ENCODE measurements at places on chromosomes 4 and X. TPM values are rescaled to one million over a fixed set of nuclear protein-coding genes. Genes with fewer than 3 reads are reported as not detected.

DNA sequence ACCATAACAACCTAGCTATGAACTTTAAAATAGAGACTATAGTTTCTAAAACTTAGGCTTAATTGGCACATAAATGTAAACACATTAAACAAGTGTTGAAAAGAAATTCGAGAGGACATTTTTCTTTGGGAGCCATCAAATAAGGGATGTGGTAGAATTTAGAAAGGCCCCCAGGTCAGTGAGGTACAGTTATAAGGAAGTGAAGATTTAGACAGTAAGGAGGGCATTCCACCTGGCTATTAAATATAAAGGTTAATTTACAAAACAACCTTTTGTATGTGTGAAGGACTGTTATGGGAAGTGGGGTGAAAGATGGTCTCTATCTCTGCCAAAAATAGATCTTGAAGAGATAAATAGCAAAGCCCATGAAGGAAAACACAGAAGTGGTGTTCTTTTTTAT lies 83.9 kb downstream of the AFF1 start:
- DNase-seq: no peak
- H3K27me3 ChIP-seq: no peaks in the 10 kb centered on the region
- peaks cover 47% of the 10 kb centered on the region for H3K4me1 ChIP-seq
- H3K36me3 ChIP-seq: no peaks in the 10 kb centered on the region
- H3K27ac ChIP-seq: peak overlapping the region; percentile 57

TRIM61 gene
- not detected for total RNA-seq

DNA sequence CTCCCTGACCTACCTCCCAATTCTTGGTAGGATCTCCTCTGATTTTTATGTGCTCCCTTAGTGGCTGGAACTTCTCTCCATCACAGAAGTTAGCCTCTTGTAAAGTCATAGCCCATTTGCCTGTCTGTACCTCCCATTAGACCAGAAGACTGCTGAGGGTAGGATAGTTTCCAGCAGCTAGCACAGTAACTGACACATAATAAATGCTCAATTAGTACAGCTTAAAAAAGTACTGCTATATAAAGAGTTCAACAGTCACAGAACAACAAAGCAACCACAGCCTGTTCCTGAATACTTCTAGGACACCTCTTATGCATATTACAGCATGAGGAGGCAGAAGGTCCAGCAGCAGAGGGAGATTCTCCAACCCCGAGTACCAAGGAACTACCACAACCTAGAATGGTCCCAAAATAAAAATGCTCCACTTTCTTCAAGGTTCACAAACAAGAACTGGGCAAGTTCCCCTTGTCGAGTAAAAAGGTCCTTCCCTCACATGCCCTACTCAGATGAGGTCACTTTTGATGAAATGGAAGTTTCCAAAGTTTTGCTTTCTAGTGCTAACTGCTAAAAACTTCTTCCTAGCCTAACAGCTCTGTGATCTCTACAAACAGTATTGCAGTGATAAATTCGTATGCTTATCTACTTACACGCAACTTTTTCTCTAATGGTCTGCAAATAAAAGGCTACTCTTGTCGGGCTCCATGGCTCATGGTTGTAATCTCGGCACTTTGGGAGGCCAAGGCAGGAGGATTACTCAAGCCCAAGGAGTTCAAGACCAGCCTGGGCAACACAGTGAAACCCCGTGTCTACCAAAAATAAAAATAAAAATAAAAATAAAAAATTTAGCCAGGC lies 12.8 kb downstream of the MECP2 start:
- no peaks in the 10 kb centered on the region for H3K27me3 ChIP-seq
- H3K36me3 ChIP-seq: no peaks in the 10 kb centered on the region
- no peak for DNase-seq

GRCh38 chr4:160370046-160370445 lies 1267.2 kb downstream of the RAPGEF2 start:
- H3K4me3 ChIP-seq: no peak overlapping the region
- H3K27ac ChIP-seq: no peak overlapping the region
- no peaks in the 10 kb centered on the region for H3K36me3 ChIP-seq

GRCh38 chrX:44474410-44474809 lies 68.2 kb downstream of the FUNDC1 start:
- no peak overlapping the region for H3K27ac ChIP-seq
- no peaks in the 10 kb centered on the region for H3K36me3 ChIP-seq
- DNase-seq: no peak
- H3K4me3 ChIP-seq: no peak overlapping the region
